NCI-H1436 (cell line): ENCODE measurements at places on chromosomes 2 and 18.

DNA sequence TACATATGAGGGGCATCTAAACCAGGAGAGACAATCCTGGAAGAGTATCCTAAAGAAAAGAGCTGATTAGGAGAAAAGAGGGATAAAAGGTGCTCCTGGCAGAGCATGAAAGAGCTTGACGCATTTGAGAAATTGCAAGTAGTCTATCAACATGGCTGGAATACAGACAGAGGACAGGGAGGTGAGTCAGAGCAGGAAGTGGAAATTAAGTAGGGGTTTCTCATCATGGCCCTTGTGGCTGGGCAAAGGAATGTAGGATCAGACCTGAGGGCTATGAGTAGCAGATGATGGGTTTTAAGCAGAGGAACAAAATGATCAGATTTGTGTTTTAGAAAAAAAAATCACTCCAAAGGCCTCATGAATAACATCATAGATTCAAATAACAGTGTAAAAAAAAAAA is 49.2 kb upstream of the UGP2 start:
- DNase-seq = no peak

GRCh38 chr2:106139238-106139935 is 54.7 kb downstream of the UXS1 start:
- DNase-seq = no peak

- DNase-seq = no peak
These were observed 296.3 kb upstream of the KCNJ3 start for GRCh38 chr2:154402213-154402612.

GRCh38 chr2:1759611-1759930 is 15.3 kb upstream of the PXDN start:
- DNase-seq = no peak

GRCh38 chr2:201860636-201861066 is 54.3 kb downstream of the CDK15 start:
- DNase-seq = peak; percentile 53

DNA sequence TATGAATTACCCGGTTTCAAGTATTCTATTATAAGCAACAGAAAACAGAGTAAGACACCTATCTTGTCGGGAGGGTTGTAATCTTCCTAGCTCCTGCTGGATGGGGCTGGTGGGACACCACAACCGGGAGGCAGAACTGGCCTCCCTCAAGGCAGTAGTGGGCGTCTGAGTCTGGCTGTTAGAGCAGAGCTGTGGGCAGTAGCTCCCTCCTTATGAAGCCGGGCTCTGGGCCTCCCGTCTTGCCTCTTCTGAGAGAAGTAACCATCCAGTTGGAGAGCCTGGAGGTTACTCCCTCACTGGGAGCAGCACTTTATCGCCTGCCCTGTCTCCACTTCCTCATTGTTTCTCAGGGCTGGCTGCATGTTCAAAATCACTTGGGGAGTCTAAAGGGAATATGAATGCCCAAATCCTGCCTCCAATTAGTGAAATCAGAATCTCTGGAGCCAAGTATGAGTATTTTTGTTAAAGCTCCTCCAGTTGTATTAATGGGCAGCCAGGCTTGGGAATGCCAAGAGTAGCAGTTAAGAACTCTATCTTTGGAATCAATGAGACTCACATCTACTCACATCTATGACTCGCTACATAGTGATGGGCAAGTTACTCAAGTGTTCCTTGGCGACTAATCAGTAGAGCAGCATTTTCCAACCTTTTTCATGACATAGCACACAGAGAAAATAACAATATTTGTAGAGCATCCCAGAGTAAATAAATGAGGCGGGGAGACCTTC is 27.3 kb upstream of the NRP2 start:
- DNase-seq = no peak

DNA sequence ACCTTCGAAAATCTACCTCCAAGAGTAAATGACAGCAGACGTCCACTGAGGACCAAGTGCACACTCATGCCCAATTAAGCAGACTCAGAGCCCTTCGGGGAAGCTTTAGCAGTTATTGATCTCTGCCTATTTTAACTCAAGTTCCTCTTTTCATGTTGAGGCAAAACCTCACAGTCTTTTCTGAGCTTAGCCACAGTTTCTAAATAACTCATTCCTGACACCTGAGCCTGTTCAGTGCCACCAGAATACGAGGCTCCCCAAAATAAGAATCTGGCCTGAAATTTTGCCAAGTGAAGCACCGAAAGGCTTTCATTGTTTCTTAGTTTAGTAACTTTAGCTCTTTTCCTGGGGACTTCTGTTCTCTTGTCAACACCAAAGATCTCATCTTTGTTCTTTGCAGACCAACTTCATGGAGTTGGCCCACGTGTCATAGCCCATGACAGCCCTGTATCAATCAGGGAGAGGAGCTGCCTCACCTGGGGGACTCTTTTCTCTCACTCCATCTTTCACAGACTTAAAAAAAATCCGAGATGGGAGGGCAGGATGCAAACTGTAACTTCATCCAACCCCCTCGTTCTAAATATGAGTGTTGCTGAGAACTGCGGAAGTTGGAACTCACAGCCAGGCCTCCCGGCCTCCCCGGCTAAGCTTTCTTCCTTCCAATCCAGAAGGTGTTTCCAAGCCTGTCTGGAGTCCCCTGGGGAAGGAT is 22.2 kb downstream of the INPP5D start:
- DNase-seq = no peak

- DNase-seq = no peak
These were observed 215.6 kb upstream of the SLC14A2 start for GRCh38 chr18:45399643-45400042.

GRCh38 chr18:12474146-12474545 is 66.4 kb downstream of the PRELID3A start:
- DNase-seq = no peak

DNA sequence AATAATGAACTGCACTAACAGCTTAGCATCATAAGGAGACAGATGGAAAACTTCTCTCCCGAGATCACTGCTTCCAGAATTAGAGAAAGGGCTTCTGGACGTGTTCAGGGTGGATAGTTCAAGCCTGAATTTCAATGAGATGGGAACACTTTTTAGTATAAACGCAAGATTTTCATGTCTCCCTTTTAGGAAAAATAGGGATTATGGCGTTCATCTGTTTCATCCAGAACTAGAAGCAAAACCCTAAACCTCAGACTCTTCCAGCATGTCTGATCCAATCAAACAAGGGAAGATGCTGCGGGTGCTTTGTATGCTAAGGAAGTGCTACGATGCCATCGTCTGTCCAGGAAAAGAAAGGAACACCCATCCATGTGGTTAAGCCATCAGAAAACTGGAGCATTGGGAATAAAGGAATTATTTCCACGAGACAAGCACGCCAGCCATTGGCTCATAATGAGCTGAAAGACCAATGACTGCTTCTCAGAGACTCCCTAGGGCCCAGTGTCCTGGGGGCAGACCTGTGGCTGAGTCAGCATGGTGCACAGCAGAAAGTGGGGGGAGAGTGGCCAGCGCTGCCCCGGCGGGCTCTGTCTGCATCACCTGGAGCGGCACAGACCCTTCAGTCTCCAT is 65.9 kb upstream of the AFF3 start:
- DNase-seq = no peak

GRCh38 chr2:171615069-171615468 is 72.2 kb upstream of the DYNC1I2 start:
- no peak for DNase-seq

- no peak for DNase-seq
These were observed 45.6 kb upstream of the SALL3 start for GRCh38 chr18:78934003-78934402.

DNA sequence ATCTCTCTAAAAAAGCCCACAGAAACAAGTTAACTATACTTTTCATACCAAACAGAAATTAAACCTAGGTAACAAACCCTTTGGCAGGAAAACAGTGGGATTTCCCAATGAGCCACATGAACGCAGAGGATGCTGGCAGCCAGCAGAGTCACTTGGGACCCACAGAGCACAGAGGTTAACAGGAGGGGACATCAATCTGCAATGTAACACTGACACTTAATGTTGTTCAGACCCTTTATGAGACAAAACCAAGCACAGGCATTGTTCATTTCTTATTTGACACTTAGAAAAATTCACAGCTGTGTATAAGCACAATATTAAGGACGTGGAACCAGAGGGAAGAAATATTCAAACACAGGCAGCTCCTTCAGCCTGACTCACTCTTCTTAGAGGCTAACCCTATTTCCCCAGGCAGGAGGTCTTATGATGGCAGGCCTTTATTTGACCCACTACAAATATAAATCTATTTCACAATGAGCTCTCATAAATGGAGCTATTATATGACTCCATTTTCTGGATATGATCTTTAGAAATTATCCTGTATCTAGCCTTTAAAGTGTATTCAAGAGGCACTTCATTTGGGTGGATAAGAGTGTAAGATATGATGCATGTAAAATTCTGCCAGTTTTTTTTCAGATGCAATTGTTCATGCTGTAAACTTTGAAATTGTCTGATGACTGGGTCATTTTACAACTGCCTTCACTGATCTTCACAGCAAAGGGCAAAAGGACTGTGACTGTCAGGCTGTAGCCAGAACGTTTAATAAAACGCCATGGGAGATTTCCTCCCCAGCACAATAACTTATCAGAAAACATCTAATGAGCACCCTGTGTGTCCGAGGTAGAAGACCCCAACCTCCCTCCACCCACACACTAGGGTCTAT is 132.8 kb upstream of the SATB2 start:
- DNase-seq = no peak

GRCh38 chr2:189020179-189020578 is 46.0 kb downstream of the COL3A1 start:
- no peak for DNase-seq

DNA sequence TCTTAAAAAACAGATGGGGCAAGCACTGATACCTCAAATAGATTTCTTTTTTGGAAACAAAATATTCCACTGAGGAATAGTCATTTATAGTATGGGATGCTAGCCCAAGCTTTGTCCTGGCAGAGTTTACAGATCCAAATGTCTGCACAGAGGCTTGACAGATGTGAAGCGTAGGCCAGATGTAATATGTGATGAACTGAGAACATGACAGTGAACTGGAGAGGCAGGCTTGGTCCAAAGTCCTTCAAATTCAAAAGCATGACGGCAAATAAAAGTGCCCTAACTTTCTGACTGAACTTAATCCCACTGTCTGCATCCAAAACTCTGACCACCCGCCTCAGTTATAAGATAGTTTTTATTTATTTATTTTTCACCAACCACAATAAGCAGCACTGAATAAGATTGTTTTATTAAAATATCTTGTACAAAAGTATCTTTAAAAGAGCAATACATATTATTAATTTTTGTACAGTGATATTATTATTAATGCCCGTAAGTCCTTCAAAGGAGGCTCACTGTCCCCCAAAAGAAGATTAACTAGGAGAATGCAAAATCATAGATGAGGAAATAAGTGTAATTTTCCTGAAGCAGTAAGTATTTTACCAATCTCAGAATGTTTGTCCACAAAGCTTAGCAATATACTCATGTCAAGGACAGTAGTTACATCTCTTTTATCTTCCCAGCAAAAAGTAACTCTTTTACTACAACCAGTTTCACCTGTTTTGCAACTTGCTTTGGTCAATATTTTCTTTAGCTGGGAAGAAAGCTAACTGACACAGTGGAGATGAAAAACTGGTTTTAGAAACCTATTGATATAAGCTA is 10.7 kb upstream of the SPOPL start:
- DNase-seq = no peak

DNA sequence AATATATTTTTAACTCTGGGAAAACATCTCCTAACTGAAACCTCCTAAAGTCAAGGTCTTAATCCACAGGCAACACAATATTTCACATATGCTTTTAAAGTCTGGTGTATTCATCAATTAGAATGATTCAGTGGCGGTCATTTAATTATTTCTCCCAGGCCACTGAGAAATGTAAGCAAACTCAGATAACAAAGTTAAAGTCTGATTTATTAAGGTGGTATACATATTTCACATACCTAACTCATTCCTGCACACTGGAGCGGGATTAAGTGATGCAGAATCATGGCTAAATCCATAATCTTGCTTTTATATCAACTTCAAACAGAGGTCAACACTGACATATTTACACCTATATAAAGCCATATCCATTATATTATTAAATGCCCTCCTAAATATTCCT is 43.7 kb downstream of the FRZB start:
- DNase-seq = no peak

DNA sequence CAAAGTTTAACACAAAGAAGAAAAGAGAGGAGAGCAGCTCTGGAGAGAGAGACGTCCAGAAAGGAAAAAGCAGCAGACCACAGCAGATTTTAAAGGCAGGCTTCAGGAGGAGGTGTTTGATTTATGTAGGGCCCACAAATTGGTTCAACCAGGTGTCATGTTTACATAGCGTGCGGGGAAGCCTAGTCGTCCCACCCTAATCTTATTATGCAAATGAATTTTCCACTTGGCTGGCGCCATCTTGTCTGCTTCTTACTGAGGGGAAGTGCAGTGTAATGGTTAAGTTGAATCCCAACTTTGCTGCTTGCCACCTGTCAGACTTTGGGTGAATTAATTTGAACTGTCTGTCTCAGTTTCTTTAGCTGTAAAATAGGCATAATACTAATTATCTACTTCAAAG is 282.4 kb upstream of the CYRIA start:
- peak; percentile 87 for DNase-seq

GRCh38 chr2:206707164-206707701 is 11.0 kb downstream of the DYTN start:
- no peak for DNase-seq

DNA sequence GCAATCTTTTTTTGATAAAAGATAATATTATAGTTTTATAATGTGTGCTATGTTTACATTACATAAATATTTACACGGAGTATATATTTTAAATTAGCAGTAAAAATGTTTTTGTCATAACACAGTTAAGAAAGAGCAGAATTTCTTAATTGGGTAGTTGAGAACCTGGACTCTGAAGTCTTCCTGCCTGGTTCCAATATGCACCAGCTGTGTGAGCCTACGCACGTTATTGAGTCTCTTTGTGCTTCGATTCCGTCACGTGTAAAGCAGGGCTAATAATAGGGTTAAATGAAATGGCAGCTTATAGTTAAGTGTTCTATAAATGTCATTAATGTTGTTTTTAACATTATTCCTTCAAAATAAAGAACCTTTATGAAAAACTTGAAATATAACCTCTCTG is 1.2 kb upstream of the CCDC88A start:
- DNase-seq = peak; percentile 10

GRCh38 chr18:51076503-51076902 is 46.5 kb downstream of the SMAD4 start:
- no peak for DNase-seq

GRCh38 chr2:236214376-236214995 is 46.3 kb upstream of the GBX2 start:
- no peak for DNase-seq

DNA sequence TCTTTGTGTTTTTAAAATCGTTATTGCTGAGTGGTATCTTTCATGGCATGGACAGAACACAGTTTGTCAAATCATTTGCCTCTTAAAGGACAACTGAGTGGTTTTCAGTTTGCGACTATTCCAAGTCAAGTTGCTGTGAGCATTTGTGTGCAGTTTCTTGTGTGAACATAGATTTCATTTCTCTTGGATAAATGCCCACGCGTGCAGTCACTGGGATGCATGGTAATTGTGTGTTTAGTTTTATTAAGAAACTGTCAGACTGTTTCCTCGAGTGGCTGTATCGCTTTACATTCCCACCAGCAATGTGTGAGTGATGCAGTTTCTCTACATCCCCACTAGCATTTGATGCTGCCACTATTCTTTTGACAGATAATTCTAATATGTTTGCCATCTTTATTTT is 154.0 kb upstream of the ARL4C start:
- no peak for DNase-seq

- no peak for DNase-seq
These were observed 490.2 kb upstream of the KLHL29 start for GRCh38 chr2:22894761-22895160.
